Activated naive CD8-positive, alpha-beta T cell treated with anti-CD3 and anti-CD28 coated beads, Interleukin-2, amount 50 U/mL, for 24 hours (primary cell): ENCODE measurements at places on chromosomes 3 and 15.

GRCh38 chr3:58766587-58767282, 100.2 kb upstream of the FAM3D start:
- H3K4me3 ChIP-seq: no peak overlapping the region
- H3K4me1 ChIP-seq: no peaks in the 10 kb centered on the region
- no peak overlapping the region for H3K27ac ChIP-seq

- H3K36me3 ChIP-seq: no peaks in the 10 kb centered on the region
- H3K27ac ChIP-seq: no peak overlapping the region
- H3K4me1 ChIP-seq: peaks cover 47% of the 10 kb centered on the region
- peak; percentile 4 for DNase-seq
These were observed 70.4 kb downstream of the KLF13 start for GRCh38 chr15:31396881-31397560.

DNA sequence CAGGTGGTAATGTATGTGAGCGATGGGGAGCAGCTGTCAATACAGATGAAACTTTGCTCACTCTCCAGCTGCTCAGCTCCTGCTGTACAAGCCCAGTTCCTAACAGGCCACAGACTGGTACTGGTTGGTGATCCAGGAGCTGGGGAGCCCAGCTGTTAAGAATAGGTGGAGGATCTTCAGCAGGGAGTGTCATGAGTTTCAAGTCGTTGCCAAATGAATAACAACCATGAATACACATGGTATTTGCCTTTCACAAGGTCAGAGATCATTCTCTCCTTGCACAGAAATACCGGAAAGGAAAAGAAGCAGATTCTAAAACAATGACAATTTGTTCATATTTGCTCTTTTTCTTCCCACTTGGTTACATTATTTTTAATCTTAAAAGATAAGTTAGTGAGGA, 5.1 kb downstream of the PLSCR1 start:
- H3K27ac ChIP-seq: no peak overlapping the region
- H3K4me1 ChIP-seq: peaks cover 57% of the 10 kb centered on the region
- H3K27me3 ChIP-seq: no peaks in the 10 kb centered on the region
- H3K4me3 ChIP-seq: no peak overlapping the region
- no peak for DNase-seq

DNA sequence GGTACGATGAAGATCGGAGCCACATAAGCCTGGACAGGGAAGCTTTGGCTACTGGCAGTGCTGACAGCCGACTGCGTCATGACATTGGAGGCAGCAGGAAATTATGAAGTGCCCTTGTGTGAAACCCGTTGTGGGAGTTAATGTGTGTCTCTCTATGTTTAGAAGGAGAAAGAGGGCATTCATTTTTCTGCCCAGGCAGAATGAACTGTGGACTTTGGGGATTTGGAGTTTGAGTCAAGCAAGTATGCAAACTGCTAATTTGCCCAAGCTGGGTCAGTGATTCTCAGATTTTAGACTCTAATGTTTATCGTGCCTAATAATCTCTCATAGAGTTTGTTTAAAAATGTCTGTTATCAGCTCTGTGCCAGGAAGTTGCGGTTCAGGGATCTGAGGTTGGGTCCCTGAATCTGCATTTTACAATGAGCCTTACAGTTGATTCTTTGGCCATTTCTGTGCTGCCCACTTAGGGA, 5.6 kb downstream of the CTXND1 start:
- no peak overlapping the region for H3K27ac ChIP-seq
- peaks cover 40% of the 10 kb centered on the region for H3K27me3 ChIP-seq
- peaks cover 4% of the 10 kb centered on the region for H3K4me1 ChIP-seq
- DNase-seq: no peak

DNA sequence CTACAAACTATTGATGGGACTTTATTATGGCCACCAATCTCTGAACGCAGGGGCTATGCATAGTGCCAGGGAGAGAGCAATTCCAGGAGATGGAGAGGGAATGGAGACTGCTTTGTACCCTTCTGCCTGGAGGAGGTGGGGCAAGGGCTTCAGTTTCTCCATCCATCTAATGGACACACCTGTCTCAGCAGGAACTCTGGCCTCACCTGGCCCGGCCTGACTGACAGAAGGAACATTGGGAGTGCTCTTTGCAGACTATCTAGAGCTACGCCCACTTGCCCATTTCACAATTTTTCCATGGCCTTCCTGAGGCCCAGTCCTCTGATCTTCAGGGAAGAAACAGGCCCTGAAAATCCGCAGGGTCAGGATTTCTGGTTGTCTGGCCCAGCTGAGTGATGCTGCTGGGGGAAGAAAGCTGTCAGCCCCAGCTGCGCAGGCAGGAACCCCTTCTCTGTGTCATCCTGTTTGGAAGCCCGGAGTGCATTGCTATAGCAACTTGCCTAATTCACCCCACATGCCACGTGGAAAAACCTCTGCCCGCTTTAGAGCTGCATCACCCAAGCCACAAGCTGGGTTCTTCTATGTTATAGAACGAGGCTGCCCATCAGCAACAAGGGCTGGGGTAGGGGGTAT, 6.4 kb downstream of the ITGA11 start:
- peaks cover 17% of the 10 kb centered on the region for H3K27me3 ChIP-seq
- DNase-seq: no peak
- no peaks in the 10 kb centered on the region for H3K36me3 ChIP-seq
- no peak overlapping the region for H3K27ac ChIP-seq

- DNase-seq: no peak
- H3K27ac ChIP-seq: no peak overlapping the region
- H3K4me1 ChIP-seq: no peaks in the 10 kb centered on the region
- H3K4me3 ChIP-seq: no peak overlapping the region
- H3K36me3 ChIP-seq: no peaks in the 10 kb centered on the region
These were observed 210.7 kb upstream of the RGMA start for GRCh38 chr15:93299675-93300074.

DNA sequence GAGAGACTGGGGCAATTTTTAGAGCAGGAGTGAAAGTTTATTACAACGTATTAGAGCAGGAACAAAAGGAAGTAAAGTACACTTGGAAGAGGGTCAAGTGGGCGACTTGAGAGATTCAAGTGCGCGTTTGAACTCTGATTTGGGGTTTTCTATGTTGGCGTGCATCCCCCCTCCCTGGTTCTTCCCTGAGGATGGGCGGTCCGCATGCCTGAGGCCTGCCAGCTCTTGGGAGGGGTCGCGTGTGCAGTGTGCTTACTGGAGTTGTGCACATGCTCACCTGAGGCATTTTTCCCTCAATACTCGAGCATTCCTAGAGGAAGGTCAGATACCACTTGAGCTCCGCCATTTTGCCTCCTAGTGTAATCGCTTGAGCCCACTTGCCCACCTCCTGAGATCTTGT, 10.4 kb upstream of the CHAC1 start:
- peaks cover 27% of the 10 kb centered on the region for H3K4me1 ChIP-seq
- DNase-seq: no peak
- H3K27ac ChIP-seq: peak overlapping the region; percentile 56
- H3K27me3 ChIP-seq: no peaks in the 10 kb centered on the region
- H3K36me3 ChIP-seq: no peaks in the 10 kb centered on the region

- no peaks in the 10 kb centered on the region for H3K36me3 ChIP-seq
- no peak for DNase-seq
- H3K27ac ChIP-seq: no peak overlapping the region
- H3K4me3 ChIP-seq: no peak overlapping the region
- peaks cover 14% of the 10 kb centered on the region for H3K27me3 ChIP-seq
- H3K4me1 ChIP-seq: no peaks in the 10 kb centered on the region
These were observed 6.9 kb downstream of the KIF7 start for GRCh38 chr15:89648106-89649012.

- H3K4me1 ChIP-seq: no peaks in the 10 kb centered on the region
- no peak overlapping the region for H3K27ac ChIP-seq
- no peak for DNase-seq
- peaks cover 1% of the 10 kb centered on the region for H3K27me3 ChIP-seq
- no peak overlapping the region for H3K4me3 ChIP-seq
These were observed 25.4 kb downstream of the COMMD2 start for GRCh38 chr3:149726716-149727407.

DNA sequence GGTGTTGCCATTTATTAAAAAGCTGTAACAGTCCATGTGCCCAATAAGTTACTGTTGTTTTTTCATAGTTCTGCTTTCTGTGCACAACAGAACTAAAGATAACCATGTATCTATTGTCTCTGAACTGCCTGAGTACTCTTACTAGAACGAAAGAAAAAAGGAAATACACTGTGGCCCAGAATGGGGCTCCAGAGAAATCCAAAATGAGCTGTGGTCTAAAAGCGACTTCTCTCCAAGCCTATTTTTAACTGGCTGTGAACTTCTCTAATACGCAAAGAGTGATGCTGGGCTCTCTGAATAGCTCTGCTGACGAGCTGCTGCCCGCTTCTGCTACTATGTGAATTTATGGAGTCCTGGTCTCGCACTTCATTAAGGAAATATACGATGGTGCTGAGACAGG, 56.2 kb upstream of the LPP start:
- H3K27me3 ChIP-seq: no peaks in the 10 kb centered on the region
- H3K4me1 ChIP-seq: peaks cover 6% of the 10 kb centered on the region
- DNase-seq: no peak
- no peaks in the 10 kb centered on the region for H3K36me3 ChIP-seq
- no peak overlapping the region for H3K4me3 ChIP-seq
- H3K27ac ChIP-seq: no peak overlapping the region
